ENCODE measurements at places on chromosomes 2 and 18.

GRCh38 chr2:124335058-124335457 is 310.0 kb downstream of the CNTNAP5 start:
- DNase-seq: no peak

DNA sequence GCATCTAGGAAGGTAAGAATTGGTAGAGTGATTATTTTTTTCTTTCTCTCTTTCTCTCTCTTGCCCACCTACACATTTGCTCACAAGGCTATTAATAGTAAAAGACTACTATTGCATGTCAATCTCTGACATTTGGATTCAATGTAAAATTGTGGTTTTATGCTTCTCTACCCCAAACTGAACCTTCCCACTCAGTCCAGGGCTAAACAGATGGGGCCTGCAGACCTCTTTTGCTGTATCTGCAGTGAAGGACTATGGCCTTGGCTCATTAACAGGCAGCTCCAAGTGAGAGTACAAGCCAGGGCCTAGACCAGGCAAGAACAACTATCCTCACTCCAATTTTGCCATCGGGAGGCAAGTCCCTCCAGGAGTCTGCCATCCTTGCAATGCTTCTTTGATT is 68.3 kb upstream of the ARL4C start:
- no peak for DNase-seq

GRCh38 chr18:21257386-21257785 is 15.4 kb downstream of the GREB1L start:
- DNase-seq: no peak

DNA sequence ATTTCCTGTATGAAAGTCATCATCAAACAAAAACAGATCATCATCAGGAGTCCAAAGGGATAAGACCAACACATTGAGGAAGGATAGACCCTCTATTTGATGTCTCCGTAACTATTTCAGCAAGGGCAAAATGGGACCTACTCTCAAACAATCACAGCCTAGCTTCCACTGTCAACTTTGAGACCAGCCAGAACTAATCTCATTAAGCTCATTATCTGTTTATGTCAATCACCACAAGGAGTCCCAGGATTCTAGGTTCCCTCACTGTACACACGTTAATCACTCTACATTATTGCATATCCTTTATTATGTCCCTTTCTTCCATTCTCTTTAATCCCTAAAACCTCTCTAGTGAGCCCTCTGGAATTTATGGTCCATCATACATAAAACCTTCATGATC is 370.3 kb upstream of the LINC00305 start:
- DNase-seq: no peak

- DNase-seq: no peak
These were observed 172.9 kb upstream of the SETBP1 start for GRCh38 chr18:44507729-44508325.

- no peak for DNase-seq
These were observed 262.1 kb upstream of the KLHL14 start for GRCh38 chr18:33034945-33035344.

DNA sequence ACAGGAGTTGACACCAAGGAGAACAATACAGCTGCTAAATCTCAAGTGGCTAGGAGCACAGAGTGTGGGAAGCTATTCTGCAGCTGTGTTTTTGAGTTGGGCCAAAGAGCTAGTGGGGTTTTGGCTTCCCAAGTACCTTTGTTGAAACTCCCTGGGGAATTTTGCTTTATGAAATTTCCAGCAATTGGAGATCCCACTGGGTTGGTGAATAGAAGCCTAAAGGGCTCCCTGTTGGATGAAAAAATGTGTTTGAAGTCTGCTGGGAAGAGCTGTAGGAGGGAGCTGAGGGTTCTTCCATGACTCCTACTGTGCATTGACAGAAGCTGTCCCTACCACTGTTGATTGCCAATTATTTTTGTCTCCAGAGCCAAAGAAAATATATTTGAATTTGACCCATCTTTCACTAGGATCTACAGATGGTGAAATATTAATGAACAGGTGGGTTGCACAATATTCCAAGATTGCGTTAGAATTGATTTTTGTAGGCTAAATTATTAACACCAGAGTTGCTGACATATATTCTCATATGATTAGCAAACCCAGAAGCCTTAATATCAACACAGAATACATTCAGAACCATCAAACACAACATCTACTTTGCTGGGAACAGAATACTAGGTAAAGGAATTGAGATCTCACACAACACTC is 95.4 kb upstream of the CYP1B1 start:
- DNase-seq: no peak

GRCh38 chr2:33083699-33084387 is 137.1 kb downstream of the LTBP1 start:
- DNase-seq: no peak

DNA sequence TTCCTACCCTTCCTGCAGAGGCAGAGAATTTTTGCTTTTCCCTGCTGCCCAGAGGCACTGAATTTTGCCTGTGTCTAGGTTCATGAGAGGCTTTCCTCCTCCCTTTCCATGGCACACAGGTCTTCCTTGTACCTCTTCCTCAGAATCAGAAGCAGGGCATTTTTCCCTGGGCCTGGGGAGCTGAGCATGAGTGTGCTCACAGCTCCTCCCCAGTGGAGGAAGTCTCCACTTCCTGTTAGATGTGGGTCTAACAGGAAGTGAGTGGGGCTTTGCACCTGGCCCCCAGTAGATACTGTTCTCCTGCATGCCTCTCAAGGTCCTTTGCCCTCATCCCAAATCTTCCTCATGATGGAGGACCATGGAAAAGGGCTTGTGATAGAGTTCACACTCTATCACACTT is 297.2 kb upstream of the FIGN start:
- DNase-seq: no peak

- no peak for DNase-seq
These were observed 91.5 kb upstream of the CDH7 start for GRCh38 chr18:65659312-65659711.

GRCh38 chr18:56462276-56462675 is 176.1 kb downstream of the TXNL1 start:
- DNase-seq: no peak

DNA sequence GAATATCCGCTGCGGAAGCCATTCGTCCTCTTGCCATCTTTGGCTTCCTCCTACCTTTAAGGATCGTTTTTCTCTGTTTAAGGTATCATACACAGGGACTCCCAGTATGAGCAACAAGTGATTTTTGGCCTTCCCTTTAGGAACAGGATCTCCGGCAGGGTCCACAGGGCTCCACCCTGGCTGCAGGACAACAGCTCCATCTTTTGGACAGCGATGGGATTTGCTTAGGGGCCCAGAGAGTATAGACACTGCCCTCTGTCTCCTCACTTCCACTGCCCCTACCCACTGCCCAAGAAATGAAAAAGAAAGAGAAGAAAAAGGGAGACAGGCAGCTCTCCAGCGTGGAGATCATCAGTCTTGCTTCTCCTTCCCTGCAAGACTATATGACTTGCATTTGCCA is 224.5 kb downstream of the UXS1 start:
- no peak for DNase-seq

DNA sequence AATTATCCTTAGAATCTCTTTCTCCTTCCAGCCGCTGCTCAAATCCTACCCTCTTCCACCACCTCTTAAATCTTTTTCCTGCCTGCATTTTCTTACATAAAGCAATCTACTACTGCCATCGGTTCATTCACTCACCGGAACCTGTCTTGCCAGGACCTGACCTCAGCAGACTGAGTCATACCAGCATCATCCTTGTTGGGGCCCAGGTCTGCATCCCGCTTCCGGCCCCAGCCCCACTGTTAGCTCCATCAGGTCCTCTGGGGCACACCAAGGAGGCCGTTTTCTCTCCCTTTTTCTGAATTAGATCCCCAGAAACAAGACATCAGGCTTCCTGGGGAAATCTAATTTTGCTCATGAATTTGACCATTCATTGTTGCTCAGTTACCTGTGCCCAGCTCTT is 42.7 kb upstream of the TGFA start:
- no peak for DNase-seq

- no peak for DNase-seq
These were observed 35.3 kb downstream of the RAB31 start for GRCh38 chr18:9743200-9744016.

DNA sequence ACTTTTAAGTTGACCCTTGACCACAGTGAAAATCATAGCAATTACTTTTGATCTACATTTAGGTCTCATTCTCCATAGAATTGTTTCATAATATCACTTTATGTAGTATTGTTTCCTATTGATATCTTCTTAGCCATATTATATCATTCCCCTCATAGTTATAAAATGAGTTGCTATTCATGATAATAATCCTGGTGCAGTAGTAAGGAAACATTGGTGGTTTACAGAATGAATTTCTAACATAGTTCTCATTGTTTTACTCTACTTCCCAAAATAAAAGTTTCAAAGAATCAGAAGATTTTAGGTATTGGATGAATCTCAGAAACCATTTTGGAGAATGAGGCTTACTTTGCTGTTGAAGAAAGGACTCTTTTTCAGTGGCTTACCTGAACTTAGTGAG is 246.0 kb downstream of the PARD3B start:
- DNase-seq: no peak

- no peak for DNase-seq
These were observed 38.3 kb upstream of the GREB1L start for GRCh38 chr18:21203542-21204241.

All from activated CD4-positive, CD25-positive, alpha-beta regulatory T cell treated with anti-CD3 and anti-CD28 coated beads, Interleukin-2, amount 50 U/mL, for 72 hours (primary cell).